A673 (cell line): ENCODE measurements at places on chromosomes 2 and 18. TPM values are rescaled to one million over a fixed set of nuclear protein-coding genes. Genes with fewer than 3 reads are reported as not detected.

- H3K4me1 ChIP-seq: peaks cover 11% of the 10 kb centered on the region
- H3K27me3 ChIP-seq: no peaks in the 10 kb centered on the region
- no peak overlapping the region for H3K27ac ChIP-seq
- peaks cover 57% of the 10 kb centered on the region for H3K36me3 ChIP-seq
- no peak for DNase-seq
Measured at GRCh38 chr2:151379169-151379568, 21.8 kb downstream of the TNFAIP6 start.

DNA sequence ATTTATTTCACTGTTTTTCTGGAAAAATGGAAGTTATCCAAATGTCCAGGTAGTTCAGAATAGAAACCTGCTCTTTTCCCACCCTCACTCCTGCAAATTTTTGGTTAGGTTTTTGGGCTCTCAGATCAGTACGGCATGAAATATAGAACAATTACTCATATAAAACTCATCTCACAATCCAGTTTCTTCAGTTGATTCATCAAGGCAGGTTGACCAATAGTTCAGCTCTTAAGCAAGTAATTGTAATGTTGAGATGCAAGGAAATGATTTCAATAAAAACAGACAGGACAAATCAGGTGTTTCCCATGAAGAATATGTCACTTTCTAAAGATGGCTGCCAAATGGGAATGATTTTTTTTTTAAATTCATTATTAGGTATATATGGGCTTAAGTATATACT, 2.0 kb downstream of the RAB27B start:
- H3K27me3 ChIP-seq: peaks cover 5% of the 10 kb centered on the region
- H3K4me3 ChIP-seq: no peak overlapping the region
- H3K4me1 ChIP-seq: no peaks in the 10 kb centered on the region
- H3K36me3 ChIP-seq: no peaks in the 10 kb centered on the region

- peaks cover 4% of the 10 kb centered on the region for H3K4me1 ChIP-seq
- no peaks in the 10 kb centered on the region for H3K36me3 ChIP-seq
- no peak overlapping the region for H3K27ac ChIP-seq
- DNase-seq: no peak
- no peaks in the 10 kb centered on the region for H3K27me3 ChIP-seq
Measured at GRCh38 chr2:74025971-74026612, 41.4 kb downstream of the TET3 start.

DNA sequence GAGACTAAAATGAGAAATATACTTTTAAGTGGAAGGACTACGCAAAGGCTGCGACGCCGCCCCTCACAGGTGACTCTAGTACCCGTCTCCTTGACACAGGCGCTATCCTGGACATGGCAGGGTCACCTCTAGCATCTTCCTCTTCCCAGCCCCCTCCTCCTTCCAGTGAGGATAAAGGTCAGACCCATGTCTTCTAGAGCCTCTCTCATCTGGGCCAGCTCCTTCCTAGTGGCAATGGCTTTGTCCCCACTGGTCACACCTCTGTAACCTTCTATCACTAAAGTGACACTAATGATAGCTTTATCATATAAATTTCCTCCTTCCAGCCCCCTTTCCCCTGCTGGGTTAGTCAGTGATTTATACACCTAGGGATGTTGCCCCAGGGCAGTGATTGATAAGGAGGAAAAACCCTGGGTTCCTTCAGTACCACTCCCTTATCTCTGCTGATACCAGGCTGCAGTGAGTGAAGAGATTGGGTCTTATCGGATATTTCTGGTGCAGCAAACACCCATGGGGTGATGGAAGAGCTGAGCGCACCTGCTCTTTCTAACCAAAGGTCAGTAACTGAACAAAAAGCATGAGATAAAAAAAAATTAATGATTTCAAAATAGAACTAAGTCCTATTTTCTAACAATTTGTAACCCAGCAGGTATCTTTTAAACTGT, 62.0 kb upstream of the FZD5 start:
- H3K27ac ChIP-seq: no peak overlapping the region
- DNase-seq: no peak
- H3K36me3 ChIP-seq: no peaks in the 10 kb centered on the region
- no peaks in the 10 kb centered on the region for H3K4me1 ChIP-seq

GRCh38 chr2:160721089-160722040, 227.8 kb upstream of the RBMS1 start:
- no peak overlapping the region for H3K4me3 ChIP-seq
- no peaks in the 10 kb centered on the region for H3K27me3 ChIP-seq
- no peak overlapping the region for H3K27ac ChIP-seq
- no peaks in the 10 kb centered on the region for H3K36me3 ChIP-seq

DNA sequence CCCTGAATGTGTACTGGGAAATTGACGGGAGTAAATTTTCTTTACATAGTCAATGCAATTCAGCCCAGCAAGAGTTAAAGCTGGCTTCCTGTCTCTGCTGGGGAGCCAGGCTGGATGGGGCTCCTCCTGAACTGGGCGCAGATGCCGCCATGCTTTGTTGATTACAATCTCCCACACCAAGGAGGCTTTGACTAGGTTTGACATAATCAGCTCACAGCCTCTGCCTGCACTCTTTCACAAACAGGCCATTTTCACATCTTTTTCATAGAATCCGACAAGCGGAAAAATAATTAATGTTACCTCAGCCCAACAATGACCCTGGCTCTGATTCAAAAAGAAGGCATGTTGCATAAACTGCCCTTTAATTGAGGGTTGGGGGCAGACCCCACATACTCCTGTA, 54.3 kb downstream of the FOXI3 start:
- H3K27me3 ChIP-seq: peaks cover 16% of the 10 kb centered on the region
- H3K4me1 ChIP-seq: no peaks in the 10 kb centered on the region
- no peak for DNase-seq
- no peaks in the 10 kb centered on the region for H3K36me3 ChIP-seq
- no peak overlapping the region for H3K27ac ChIP-seq
- H3K4me3 ChIP-seq: no peak overlapping the region

The IL36G gene
- total RNA-seq: not detected in 2 replicates
